ENCODE measurements at places on chromosomes 12 and 14.

- DNase-seq: peak; percentile 30
Observed at GRCh38 chr12:27709932-27710591, 570 bp upstream of the MRPS35 start.

GRCh38 chr14:33576014-33576413, 374.9 kb downstream of the EGLN3 start:
- no peak for DNase-seq

- DNase-seq: no peak
Observed at GRCh38 chr12:132030367-132031038, 80.8 kb downstream of the EP400 start.

DNA sequence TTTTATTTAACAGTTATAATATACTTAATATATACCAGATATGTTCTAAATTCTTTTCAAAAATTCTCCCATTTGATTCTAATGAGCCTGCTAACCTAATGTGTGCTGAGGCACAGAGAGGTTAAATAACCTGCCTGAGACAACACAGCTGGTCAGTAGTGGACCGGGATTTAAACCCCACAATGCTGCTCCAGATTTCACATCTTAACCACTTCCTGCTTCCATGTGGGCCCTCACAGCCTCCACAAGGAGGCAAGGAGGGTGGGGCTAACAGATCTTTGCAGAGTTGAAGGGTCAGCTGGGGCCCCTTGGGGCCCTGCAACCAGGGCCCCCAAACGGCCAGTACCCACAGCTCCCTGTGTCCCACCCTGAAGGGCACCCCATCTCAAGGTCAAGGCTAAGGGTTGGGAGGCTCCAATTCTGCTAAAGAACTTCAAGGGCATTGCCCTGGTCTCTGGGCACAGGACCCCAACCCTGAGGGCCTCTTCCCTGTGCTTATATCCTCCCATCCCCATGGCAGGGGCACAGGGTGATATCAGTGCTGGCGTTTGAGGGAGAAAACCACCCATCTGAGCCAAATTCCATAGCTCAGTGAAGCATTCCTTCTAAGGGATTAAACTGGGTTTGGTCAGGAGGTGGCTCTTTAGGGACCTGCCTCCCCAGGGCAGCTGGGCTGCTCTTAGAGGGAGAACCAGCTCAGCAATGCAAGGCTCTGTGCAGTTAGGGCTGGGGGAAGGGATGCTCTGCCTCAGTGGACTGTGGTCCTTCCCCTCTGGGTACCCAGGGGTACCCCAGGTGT, 2.2 kb downstream of the KRT80 start:
- no peak for DNase-seq

DNA sequence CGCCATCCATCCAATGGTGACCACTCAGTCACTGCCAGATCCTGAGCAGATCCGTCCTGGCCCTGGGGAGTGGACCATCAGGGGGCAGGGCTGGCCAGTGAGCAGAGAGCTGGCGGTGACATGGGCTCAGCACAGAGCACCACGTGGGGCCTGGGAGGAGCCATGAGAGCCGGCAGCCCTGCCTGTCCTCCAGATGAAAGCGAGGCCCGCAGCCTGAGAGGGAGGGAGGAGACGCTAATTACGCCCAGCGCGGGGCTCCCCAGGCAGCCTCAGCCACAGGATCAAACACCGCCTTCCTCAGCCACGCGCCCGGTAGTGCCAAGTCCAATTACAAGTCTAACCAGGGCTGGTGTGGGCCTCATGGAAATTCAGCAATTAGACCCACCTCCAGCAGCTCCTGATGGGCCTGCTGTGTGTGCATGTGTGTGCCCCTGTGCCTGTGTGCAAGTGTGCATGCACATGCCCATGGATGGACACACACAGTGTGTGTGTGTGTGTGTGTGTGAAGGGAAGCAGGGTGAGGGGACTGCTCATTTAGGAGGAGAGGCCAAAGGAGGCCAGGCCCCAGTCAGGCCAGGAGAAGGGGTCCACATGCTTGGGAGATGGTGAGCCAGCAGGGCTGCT, 68.0 kb downstream of the KIF26A start:
- no peak for DNase-seq

DNA sequence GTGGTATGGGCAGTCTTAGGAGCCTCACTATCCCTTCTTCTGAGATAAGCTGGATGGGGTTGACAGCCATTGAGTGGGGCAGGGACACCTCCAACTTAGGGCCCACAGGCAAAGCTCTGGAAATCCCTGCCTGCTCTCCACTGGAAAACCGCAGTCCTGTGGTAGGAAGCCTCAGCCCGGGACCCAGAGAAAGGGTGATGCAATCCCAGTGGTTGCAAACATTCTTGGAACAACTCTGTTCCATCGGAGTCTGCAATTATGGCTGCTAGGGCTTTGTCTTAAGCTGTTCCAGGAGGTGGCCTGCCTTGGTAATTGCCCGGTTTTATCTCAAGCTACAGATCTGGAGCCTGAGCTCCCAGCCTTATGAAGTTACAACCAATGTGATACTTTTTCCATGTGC, 133.4 kb downstream of the DICER1 start:
- DNase-seq: no peak

- DNase-seq: no peak
Observed at GRCh38 chr12:117574655-117575054, 213.2 kb upstream of the NOS1 start.

DNA sequence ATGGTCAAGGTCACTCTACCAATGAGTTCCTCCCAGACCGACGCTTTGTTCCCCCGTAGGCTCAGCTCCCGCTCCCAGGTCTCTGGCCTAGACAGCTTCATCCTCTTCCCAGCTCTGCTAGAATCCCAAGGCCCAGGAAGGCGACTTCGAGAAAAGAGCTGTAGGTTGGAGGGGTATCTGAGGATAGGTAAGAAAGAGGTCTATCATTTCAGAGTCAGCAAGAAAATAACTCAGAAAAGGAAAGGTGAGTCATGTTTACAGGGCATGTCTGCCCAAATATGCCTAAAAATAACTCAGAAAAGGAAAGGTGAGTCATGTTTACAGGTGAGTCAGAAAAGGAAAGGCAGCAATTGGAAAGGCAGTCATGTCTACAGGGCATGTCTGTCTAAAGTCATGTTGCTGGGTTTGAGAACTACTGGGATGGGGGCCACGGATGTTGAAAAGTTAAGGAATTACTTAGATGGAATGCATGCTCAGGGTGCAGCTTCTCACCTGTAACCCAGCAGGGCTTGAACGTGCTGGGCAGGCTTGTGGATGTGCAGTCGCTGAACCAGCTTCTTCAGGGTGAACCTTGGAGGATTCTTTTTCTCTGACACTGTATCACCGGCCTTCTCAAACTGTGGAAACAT, 12.2 kb downstream of the TEP1 start:
- peak; percentile 80 for DNase-seq

DNA sequence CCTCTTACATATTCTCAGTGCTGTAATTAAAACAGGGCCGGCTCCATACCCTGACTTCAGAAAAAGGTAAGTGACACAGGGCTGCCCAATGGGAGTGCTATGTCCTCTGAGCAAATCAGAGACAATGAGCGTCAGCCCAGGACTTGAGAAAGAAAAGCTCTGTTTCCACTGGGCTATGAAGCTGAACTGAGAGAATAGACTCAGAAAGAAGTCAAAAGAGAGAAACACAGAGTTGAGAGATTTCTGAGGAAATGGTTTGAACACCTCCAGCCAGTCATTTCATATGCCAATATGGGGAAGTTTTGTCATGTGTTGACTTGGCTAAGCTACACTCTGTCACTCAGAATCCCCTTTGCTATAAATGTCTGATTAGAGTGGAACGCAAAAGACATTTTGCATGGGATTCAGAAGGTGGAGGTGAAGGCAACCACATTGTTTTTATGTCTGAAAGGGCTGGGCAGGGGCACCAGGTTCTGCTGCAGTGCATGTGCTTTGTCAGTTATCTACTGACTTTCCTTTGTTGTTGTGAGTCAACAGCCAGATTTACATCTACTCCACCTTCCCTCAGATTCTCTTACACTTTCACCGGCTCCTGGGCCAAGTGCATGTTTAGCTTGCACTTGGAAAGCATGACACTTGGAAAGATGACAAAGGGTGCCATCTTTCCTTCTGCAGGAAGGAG, 313.3 kb downstream of the DUSP6 start:
- peak; percentile 67 for DNase-seq

- DNase-seq: no peak
Observed at GRCh38 chr14:68811171-68811570, 18.3 kb upstream of the ZFP36L1 start.

DNA sequence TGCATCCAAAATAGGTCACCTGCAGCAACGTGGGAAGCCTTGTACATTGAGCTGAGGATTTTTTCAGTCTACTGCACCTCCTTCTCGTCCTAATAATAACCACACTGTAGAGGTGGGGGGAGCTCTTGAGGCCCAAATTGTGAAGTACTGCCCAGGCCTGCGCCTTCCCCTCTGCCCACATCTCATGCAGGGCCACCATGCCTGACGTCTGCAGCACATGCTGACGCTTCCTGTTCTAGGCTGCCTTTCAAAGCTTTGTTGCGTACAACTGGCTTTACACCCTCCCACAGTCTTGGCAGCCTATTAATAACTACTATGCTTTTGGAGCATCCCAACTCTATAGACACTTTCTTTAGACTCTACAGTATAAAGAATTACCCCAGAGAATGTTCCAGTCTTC, 26.5 kb upstream of the TTC7B start:
- no peak for DNase-seq

GRCh38 chr14:79972230-79972629, 239.1 kb downstream of the DIO2 start:
- DNase-seq: no peak

GRCh38 chr14:25788252-25788651, 738.3 kb upstream of the STXBP6 start:
- no peak for DNase-seq

- no peak for DNase-seq
Observed at GRCh38 chr12:69123919-69124638, 115.3 kb upstream of the CPSF6 start.

DNA sequence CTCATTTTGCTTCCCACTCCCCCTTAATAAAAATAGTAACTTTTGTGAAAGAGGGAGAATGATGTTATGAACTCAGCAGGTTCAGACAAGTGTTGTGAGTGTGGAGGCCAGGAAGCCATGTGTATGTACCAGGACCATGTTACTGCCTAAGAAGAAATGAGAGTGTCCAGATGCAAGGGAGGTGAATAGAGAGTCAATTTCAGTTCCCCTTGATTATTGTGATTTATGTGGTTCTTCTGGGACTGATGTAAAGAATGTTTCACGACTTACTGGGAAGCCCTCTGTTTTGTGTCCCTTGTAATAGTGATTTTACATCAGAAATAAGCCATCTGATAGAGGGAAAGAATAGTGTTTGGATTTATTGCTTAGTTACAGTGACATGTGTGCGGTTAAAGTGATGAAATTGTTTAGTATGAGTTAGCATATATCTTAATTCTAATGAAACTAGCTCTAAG, 32.5 kb downstream of the FBXO34 start:
- DNase-seq: no peak

- no peak for DNase-seq
Observed at GRCh38 chr14:104221071-104221625, 82.8 kb downstream of the KIF26A start.

GRCh38 chr14:99164712-99165111, 107.3 kb downstream of the BCL11B start:
- no peak for DNase-seq

DNA sequence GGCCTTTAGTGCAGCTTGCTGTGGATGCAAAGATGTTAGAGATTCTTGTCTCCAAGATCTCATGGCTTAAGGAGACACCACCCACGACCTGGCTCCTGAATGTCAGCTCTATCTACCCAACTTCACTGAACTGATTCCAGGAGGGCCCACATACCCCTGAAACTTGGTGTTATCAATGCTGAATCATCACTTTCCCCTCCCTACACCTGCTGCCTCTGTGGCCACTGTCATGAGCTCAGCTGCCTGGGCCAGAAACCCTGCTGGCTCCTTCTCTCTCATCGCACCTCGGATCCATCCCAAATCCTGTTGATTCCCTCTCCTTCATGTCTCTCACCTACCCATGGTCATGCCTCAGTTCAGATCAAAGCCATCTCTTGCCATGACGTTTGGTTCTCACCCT, 15.1 kb upstream of the LHX5 start:
- no peak for DNase-seq

DNA sequence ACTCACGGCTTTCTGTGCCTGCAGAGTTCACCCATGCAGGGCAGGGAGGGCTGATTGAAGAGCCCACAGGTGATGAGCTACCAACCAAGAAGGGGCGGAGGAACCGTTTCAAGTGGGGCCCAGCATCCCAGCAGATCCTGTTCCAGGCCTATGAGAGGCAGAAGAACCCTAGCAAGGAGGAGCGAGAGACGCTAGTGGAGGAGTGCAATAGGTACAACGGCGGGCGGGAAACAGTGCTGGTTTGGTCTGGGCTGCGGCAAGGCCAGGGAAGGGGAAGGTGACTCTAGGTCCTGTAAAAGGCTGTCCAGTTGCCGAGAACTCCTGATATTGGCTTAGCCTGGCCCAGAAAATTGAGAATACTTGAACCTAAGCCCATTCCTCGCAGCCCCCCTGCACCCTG, 15.2 kb downstream of the HNF1A start:
- no peak for DNase-seq

DNA sequence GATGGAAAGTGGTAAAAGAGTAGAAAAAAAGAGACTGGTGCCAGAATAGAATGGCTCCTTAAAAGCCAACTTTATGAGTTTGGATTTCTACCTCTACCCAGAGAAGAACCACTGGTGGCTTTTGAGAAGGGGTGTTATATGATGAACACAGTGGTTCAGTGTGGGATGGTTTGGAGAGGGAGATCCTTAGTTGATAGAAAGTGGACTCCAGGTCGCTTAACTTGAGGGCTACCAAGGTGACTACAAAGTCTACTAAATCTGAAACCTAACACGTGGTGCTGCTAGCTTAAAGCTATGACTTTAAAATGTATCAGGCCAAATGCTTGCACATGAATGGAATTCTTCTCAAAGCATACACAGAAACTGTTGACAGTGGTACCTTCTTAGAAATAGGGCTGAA, 8.4 kb downstream of the SPTB start:
- DNase-seq: peak; percentile 6

- DNase-seq: no peak
Observed at GRCh38 chr12:104624529-104624928, 167.8 kb downstream of the CHST11 start.

DNA sequence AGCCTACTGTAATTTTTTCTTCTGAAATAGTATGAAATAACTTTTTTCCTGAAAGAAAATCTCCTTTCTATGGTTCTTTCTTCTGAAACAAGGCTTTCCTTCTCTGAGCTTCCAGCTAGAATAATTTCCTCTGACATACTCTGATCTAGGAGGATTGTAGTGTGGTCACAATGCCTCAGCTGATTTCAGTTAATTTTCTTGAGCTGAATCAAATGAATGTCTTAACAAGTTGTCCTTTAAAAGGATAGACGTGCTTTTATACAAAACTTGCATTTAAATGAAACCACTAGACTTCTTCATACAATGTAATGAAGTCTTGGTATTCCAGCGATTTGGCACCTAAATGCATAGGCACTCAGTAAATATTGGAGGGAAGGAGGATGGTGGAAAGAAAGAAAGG, 94.4 kb downstream of the BICD1 start:
- no peak for DNase-seq

- no peak for DNase-seq
Observed at GRCh38 chr14:69190191-69190590, 1.1 kb upstream of the EXD2 start.

DNA sequence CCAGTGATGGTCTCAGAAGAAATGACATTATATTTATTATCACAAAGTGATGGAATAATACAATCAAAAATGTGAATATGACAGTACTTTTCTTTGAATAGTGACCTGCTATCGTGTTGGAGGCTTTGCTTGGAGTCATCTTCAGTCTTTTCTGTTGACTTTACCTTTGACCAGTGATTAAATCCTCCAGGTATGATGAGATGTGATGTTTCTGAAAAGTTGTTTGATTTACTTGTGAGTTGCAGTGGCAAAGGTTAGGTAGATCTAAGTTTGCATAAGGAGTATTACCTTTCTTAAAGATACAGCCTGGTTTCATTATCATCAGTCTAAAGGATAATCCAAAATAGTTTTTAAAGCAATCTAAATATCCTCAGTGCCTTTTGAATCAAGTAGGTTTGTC, 4.6 kb downstream of the TCP11L2 start:
- no peak for DNase-seq

All from activated CD4-positive, alpha-beta T cell treated with anti-CD3 and anti-CD28 coated beads, Interleukin-2, Interleukin-6, amounts not matched to agents 100 ng/mL and 50 ng/mL, durations not matched to agents 16 hours and 8 hours (primary cell).